ENCODE measurements at places on chromosomes 7 and 10.

DNA sequence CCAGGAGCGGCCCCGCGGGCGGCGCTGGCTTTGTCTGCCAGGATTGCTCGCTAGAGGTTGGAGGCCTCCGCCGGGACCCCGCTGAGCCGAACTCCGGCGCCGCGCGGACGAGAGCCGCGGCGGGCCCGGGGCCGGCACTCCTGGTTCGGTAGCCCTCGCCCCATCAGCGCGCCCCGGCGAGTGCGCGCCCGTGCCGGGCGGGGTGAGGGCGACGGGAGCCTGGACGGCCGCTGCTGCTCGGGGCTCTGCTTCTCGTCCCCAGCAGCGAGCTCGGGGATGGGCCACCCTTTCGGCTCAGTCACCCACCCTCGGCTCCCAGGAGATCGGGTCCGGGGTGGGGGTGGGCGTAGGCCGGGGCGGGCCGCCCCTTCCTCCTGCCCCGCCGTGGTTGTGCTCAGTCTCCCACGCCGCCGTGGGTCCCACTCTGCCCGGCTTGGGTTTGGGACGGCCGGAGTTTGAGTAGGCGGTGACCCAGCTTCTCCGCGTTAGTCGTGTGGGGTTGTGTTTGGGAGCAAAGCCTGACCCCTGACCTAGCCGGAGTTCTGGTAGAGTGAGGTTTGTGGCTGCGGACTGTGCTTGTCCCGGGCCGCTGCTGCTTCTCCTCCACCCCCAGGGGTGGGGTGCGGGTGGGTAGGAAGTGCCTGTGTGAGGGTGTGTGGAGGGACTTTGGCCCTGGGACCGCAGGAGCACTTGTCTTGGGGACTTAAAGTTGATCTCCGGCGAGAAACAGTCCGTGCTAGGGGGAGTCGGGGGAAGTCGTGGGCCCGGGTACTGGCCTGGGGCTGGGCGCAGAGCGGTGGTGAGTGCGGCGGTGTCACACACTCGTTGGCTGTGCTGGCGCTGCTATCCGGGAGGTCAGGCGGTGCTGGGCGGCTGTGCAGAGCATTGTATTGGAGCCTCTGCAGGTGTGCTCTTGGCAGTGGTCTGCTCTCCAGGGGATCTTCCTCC is 677 bp downstream of the TSPAN14 start:
- DNase-seq = peak; percentile 64

DNA sequence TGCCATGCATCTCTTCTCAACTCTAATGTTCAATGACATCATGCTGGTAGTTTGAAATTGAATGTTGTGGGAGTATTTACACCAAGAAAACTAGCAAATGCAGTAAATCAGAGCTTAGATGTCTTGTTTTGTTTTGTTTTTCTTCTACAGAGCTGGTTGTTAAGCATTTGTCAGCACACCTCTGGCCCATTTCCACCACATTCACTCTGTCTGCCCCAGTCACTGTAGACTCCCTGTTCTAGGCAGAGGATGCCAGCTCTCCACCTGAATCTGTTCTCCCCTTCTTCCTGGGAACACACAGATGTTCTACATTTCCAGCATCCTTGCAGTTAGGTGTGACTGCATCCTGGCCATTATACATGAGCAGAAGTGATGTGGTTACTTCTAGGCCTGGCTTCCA is 4.1 kb upstream of the ARHGAP22 start:
- DNase-seq = no peak

DNA sequence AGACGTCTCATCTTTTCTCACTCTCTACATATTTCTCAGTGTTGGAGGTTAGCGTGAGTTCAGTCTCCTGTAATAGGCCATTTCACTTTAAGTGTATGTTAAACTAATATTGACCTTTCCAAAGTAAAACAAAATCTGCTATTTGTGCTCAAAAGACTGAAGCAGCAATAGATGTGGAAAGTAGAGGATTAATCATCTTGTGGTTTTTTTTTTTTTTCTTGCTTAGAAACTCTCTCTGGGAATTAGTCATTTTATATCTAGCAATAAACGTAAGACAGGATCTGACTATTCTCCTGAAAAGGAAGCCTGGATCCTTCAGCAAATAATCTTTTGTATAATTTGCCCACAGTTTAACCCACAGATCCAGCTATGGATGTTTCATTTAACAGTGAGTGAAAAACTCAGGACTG is 81.7 kb downstream of the NRP1 start:
- DNase-seq = no peak

- no peak for DNase-seq
Measured at GRCh38 chr7:77443042-77443441, 26.9 kb upstream of the GSAP start.

GRCh38 chr7:151056666-151057505 is 811 bp downstream of the CDK5 start:
- no peak for DNase-seq

DNA sequence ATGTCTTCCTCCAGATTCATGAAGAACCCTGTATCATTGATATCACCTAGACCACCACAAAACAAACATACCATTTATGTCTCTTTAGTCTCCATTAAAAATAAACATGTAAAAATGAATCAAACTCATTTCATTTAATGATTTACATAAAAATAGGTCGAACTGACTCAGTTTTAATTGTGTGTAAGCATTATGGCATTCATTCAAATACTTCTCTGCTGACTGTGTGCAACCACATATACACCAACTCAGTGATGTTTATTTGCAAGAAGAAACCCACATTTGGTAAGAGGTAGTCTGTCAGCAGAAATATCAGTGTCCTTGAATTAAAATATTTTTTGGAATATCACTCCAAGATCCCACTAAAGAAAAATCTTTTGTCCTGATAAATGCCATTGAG is 30.5 kb downstream of the ABCB1 start:
- no peak for DNase-seq

DNA sequence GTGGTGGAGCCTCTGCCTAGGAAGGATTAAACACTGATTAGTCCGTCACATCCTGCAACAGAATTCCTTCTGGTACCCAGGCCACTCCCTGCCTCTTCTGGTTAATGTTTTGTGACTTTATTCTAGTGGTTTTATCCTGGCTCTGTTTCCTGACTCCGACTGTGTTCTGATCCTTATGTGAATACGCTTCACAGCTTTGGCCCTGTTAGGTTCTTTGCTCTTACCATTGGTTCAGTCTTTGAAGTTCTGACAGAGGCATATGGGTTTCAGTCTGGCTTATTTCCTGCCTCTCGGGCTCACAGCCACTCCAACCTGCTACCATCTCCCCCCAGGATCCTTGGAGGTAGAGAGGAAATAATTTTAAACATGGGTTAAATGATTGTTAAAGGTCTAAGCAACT is 23.2 kb upstream of the FGL2 start:
- DNase-seq = no peak

DNA sequence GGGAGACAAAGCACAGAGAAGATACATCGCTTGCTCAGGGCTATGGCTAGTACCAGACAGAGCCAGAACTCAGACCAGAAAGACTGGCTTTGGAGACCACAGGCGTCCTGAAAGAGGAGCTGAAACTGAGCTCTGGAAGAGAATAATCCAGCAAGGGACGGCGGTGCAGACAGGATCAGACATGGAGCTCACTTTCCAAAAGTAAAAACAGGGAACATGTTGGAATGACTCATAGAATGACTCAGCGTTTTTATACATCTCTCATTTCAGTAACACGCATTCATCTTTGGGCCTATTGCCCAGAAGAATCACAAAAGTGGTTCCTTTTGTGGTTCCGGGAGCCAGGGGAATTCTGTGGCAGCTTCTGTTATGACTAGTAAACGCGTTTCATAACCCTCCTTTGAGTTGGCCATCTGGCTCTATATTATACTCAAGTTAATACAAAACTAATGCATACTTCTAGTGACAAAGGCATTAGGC is 37.2 kb downstream of the PLEKHS1 start:
- no peak for DNase-seq

- no peak for DNase-seq
Measured at GRCh38 chr7:150940431-150941102, 37.6 kb downstream of the KCNH2 start.
